ENCODE measurements at places on chromosomes 6 and 20.

DNA sequence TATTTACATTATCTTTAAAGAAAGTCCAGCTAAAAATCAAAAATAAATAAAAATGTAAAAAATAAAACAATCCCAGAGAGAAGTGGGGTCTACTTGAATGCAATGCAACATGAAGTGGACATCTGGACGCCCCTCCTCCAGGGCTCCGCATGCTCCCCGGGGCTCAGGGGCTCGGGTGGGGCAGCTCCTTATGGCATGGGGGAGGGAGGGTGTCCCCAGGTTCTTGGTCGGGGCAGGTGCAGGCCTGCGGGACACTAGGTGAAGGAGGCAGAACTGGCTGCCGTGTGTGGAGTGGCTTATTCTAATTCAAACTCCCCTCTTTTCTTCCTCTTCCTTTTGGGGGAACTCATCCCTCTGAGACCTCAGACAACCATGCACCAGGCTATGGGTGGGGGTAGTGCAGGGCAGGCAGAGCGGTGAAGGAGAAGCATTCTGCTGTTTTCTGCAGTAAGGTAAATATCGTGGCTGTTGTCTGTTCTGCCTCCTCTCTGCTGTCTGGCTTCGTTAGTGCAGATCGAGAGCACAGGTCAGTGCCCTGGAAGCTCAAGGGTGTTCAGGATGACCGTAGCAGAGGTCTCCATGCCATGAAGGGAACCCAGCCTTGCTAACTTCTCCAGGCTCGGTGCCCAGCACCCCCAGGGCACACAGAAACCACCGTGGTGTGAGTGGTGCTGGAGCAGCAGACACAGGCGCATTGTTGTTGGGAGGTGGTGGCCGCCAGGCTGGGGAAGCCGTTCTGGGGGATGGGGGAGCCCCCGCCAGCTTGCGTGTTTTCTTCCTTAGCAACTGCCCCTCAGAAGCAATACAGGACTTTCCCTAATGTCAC lies 82.6 kb downstream of the TTLL2 start:
- DNase-seq = no peak

DNA sequence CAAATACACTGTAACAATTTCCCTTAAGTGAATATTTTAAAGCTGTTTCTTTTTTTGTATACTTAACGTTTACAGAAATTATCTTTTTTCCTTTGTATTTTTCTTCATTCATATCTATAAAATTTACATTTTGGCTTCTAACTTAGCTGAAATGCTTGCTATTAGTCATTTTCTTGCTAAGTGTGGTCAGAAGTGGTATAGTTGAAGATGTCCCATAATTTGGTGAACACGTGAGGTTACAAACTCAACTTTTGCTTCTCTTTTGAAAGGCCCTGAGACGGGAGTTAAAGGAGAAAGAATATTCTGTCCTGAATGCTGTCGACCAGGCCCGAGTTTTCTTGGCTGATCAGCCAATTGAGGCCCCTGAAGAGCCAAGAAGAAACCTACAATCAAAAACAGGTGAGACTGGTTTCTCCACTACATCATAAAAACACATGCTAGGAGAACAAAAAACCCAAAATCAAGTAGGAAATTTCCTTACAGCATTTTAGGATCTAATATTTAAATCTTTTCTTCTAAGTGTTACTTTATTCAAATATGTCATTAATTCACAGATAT lies 445.0 kb downstream of the UTRN start:
- no peak for DNase-seq

- no peak for DNase-seq
These were observed 548.8 kb downstream of the COL12A1 start for GRCh38 chr6:74657011-74657410.

- no peak for DNase-seq
These were observed 280.2 kb downstream of the COL12A1 start for GRCh38 chr6:74925683-74926082.

DNA sequence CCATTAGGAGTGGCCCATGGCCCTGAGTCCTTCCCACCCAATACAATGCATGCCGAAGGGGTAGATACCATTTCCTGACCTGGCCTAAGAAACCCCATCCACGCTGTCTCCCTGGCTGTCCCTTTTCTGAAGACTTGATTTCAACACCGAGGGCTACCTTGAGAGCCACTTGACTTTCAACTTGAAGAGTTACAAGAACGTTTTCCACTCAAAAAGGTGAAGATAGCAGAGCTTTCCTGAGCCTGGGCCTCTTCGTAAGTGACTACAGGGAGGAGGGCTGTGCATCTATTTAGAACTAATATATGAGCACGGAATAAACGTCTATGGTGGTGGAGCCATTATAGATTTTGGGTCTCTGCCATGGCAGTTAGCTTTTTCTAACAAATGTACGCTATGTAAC lies 14.4 kb upstream of the PPP1R14C start:
- no peak for DNase-seq

DNA sequence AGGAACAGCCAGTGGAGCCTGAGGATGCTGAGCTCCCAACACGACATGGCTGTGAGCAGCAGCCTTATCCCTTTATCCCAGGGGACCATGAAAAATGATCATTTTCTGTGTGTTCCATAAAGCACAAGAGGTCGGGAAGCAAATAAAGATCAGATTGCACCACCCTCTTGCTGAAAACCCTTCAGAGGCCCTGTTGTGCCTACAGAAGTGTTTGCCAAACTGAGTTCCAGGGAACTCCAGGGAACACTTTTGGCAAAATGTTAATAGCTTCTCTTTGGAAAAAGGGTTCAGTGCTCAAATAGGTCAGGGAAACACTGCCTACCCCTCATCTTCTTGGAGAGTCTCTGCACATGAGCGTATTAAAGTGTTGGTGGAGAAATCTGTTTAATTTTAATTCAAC lies 24.4 kb downstream of the ARMC2 start:
- DNase-seq = no peak

GRCh38 chr20:60010689-60011458 lies 52.7 kb downstream of the CDH26 start:
- DNase-seq = no peak

DNA sequence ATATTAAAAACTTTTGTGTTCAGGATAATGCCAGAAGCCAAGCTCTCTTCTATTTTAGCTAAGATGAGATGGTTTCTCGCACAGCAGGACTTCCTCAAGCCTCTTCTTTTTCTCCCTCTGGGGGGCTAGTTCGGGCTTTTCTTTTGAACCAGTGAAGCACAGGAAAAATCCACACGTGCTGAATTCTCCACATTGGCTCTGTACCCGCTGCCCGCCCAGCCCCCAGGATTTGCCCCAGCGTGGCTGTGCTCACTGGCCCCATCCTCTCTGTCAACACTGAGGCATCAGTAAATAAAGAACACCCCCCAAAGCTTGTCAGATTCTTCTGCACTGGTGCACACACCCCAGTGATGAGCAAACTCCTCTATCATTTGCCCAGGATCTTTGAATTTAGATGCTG lies 232.8 kb downstream of the ZNF217 start:
- no peak for DNase-seq

All from D721Med (cell line).